ENCODE measurements at places on chromosomes 7 and 10.

DNA sequence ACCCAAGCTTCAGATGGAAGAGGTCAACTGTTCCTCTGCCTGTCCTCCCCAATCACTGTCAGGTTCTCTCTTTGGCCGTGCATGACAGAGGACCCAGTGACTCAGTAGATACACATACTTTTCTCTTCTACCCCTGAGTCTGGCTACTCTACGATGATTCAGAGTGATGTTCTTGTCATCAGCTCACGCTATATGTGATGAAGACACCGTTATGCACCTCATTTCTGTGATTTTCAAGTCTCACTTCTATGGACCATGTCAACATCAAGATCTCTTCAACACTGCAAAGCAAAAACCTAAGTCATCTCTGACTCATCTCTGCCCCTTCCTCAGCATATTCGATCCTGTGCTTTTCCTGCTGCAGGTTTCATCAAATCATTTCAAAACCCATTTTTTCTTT is 76.6 kb upstream of the DGKI start:
- DNase-seq: no peak

GRCh38 chr7:106012935-106013439 is 49.9 kb downstream of the CDHR3 start:
- no peak for DNase-seq

- DNase-seq: no peak
These were observed 11.7 kb downstream of the VWA2 start for GRCh38 chr10:114250716-114251115.

- DNase-seq: no peak
These were observed 189.1 kb upstream of the INHBA start for GRCh38 chr7:41891950-41892349.

GRCh38 chr10:118865998-118866693 is 111.4 kb upstream of the CACUL1 start:
- no peak for DNase-seq

GRCh38 chr7:156791241-156791640 is 101.7 kb downstream of the LMBR1 start:
- no peak for DNase-seq

GRCh38 chr7:49783446-49783845 is 10.0 kb downstream of the VWC2 start:
- no peak for DNase-seq

- DNase-seq: no peak
These were observed 41.5 kb upstream of the ZNF438 start for GRCh38 chr10:31073211-31073610.

- no peak for DNase-seq
These were observed 204.3 kb downstream of the TWIST1 start for GRCh38 chr7:18913106-18913505.

GRCh38 chr10:67771200-67771599 is 66.8 kb downstream of the DNAJC12 start:
- DNase-seq: no peak

DNA sequence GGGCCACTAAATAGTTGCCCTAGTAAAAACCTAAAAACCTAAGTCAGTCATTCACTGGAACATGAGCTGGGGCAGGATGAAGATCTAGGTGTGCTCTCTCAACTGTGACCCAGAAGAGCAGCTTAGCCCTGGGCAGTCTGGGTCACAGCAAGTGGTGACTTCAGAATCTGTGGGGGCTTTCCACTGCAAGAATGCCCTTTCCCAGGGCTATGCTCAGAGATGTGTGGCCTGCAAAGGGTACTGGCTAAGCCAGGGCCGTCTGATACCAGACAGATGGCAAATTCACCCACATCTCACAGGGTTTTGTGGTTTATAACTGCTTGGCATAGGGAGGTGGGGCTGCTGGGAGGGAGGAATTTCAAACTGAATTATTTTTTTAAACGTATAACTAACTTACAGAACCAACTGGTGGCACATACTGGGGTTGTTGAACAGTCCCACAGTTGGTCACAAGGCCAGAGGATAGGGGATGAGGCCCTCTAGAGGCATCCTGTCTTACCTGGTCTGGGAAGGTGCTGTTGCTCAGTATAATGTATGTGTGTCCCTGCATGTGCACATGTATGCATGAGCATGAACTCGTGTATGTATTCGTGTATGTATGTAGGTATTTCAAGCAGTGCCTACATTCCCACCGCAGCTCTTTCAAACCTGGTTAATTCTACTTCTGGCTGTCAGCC is 63.2 kb downstream of the PRPF18 start:
- no peak for DNase-seq

GRCh38 chr7:52830801-52831200 is 204.6 kb upstream of the POM121L12 start:
- no peak for DNase-seq

DNA sequence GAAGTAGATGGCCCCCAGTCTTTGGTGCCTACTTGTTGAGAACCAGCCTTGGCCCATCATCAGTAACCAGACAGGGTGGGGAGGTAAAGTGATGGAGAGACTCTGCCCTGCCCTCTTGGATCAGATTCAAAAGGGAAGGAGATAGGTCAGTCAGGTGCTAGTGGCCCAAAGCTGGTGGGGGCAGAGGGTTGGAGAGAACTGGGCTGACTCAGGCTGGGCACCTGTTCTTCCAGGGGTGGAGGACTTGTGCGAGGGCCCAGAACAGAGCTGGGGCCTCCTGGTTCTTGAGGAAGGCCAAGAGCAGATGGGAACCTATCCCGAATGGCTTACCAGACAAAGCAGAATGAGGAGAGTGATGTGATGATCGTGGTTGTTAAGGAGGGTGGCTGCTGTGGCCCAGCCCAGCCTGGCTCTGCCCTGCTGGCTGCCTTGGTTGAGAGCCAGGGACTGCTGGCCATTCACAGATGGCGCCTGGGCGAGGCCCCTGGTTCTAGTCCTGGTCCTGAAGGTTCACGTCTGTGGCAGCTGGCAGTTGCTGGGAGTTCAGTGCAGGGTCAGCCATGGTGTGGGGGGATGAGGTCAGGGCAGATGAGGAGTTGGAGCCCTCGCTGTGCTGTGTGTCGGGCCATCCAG is 36.6 kb downstream of the PALD1 start:
- no peak for DNase-seq

- no peak for DNase-seq
These were observed 93.8 kb downstream of the MARCHF5 start for GRCh38 chr10:92384741-92385140.

- no peak for DNase-seq
These were observed 362.7 kb upstream of the VSTM2A start for GRCh38 chr7:54179321-54180029.

DNA sequence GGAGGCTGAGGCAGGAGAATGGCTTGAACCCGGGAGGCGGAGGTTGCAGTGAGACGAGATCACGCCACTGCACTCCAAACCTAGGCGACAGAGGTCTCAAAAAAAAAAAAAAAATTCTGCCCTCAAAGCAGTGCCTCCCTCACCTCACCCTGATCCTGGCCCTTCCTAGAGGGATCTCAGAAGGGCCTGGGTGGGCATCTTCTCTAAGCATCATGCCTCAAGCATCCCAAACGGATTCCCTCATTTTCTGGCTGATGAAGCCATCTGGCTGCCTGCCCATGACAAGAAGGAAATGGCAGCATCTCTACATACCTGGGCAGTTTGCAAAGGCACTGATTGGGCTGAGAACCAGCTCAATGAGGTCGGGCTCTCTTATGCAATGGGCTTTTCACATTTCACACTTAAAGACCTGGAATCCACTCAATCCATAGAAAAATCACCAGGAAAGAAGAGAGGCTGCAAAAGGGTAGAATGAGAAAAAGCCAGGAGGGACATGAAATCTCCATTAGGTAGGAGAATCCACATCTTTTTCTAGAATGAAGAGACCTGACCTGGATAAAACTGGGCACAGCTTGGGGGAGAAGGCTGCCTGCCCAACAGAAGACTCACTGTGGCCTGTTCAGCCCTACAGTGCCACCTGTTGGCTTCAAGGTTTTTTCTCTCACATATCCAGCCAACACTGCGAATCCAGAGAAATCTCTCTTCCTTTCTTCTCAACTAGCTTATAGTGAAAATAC is 48.1 kb downstream of the PDLIM1 start:
- DNase-seq: no peak

DNA sequence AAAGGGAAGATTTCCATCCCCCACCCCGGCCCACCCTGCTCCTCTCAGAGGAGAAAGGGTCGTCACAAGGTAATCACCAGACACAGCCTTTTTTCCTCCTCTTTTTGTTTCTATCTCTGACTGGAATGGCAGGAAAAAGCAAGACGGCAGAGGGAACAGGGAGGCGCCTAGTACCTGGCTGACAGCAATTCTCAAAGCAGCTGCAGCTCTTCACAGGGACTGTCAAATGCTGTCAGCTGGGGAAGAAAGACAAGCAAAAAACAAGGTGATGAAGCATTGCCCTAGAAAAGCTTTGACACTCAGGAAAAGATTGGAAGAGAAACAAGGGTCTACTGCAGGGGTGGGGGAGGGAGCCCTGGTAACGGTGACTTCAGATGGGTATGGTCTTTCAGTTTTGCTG is 52.7 kb downstream of the GNA12 start:
- DNase-seq: no peak

DNA sequence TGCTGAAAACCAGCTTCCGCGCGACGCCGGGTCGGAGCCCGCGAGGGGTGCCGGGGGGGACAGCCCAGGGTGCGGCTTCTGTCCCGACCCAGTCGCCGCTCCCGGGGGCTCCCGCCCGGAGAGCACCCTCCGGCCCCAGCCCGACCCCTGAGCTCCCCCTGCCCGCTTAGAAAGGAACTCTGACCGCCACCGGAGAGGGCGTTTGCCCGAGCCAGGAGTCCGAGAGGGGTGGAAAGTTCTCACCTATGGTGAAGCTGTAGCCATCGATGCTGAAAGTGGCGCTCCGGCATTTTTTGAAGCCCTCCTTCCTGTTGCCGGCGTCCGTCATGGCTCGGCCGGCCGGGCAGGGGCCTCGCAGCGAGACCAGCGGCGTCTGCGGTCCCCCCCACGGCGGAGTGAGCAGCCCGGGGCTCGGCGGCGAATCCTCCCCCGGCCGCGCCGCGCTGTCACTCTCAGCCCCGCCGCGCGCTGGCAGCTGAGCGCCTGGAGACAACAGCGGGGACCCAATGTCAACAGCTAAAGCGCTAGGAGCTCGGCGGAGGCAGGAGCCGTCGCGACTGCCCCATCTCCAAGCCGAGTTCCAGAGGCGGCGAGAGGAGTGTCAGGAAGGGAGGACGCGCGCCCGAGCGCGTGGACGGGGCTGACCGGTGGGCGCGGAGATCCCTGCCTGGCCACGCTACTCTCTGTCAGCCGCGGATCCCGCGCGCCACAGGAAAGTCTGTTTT is 191.6 kb downstream of the LSM5 start:
- no peak for DNase-seq

DNA sequence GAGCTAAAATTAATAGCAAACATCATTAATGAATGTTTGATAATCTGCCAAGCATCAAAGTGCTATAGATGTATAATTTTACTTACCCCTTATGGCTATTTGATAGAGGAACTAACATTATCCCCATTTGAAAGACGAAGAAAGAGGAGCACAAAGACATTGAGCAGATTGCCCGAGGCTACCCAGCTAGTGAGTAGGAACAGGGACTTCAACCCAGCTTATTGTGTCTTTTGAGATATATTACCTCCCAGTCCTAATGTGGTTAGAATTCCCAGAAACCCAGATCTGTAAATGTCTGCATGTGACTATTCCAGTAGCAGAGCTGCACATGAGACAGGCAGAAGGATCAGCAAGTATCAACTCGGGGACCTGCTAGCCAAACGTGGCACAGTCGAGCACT is 160.1 kb upstream of the AOAH start:
- DNase-seq: no peak
